ENCODE measurements at places on chromosomes 4 and X.

- DNase-seq = no peak
Observed at GRCh38 chr4:150215601-150216000, 137.4 kb downstream of the DCLK2 start.

DNA sequence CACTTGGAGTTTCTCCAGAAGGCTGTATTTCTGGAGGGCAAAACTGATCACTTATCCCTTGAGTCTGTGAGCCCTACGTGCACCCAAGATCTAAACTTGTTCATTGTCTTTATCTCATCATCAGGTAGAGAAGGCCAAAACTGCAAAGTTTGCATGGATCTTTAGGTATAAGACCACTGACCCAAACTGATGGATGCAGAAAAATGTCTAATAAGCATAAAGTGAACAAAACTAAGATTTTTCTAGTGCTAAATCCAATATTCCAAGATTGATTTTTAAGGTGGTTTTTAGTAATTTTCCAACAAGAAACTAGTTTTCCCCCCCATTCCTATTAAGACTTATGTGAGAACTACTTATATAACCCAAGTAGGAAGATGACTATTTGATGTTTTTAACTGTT is 2.0 kb downstream of the TMSB15A start:
- DNase-seq = no peak

DNA sequence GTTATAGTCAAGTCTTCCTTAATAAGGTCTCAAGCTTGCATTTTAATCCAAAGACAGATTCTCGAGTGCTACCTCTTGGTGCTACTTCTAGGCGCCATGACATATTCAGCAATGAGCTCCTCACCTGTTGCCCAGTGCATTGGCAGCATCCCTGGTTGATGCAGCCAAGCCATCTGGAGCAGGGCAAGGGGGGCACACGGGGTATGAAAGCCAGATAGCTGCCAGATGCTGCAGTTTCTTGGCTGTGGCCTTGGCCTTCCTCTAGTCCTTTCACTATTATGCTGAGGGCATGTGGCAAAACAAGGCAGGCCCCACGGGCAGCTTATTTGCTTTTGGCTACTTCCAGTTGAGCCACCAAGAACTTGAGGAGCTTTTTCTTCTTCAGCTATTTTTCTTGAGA is 168.6 kb upstream of the PGRMC2 start:
- no peak for DNase-seq

- no peak for DNase-seq
Observed at GRCh38 chrX:130103605-130104004, 6.7 kb downstream of the ELF4 start.

DNA sequence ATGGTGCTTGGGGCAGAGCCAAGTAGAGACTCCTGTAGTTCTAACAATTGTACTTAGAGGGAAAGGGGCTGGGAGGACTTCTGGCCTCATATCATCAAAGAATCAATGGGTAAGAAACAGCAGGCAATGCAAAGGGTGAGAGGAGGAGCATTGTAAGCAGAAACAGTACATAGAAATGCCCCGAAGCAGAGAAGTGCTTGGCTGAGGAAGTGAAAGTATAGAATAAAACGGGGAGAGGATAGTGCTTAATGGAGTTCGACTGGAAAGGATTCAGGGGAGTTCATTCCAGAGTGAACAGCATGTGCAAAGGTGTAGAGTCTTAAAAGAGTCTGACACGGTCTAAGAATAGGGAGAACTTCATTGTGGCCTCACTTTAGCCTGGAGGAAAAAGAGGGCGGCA is 103.0 kb downstream of the SYNPO2 start:
- no peak for DNase-seq

GRCh38 chrX:45385757-45386156 is 185.1 kb upstream of the DIPK2B start:
- DNase-seq = no peak

GRCh38 chr4:40241026-40241425 is 44.2 kb downstream of the RHOH start:
- DNase-seq = no peak

DNA sequence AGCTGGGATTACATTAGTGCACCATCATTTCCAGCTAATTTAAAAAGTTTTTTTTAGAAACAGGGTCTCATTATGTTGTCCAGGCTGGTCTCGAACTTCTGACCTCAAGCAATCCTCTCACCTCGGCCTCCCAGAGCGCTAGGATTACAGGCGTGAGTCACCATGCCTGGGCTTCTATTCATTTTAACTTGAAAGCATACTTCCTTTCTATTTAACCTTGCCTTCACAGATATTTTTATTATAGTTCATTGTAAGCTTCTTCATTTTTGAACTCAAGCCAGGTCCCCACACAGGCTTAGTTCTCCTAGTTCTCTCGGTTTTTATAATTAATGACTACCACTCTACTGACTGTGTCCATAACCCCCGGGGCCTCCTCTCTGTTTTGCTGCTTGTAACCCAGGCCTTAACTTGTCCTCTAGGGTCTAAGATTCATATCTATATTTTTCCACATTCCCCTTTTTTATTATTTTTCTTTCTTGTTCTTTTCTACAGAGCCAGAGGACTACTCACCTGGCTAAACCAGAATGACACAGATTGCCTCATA is 50.7 kb downstream of the SNX12 start:
- DNase-seq = no peak

GRCh38 chr4:100042235-100042634 is 92.2 kb upstream of the H2AZ1 start:
- no peak for DNase-seq

- DNase-seq = no peak
Observed at GRCh38 chr4:32226204-32226603, 1506.0 kb downstream of the PCDH7 start.

GRCh38 chrX:95703696-95704095 is 980.9 kb upstream of the DIAPH2 start:
- DNase-seq = no peak

DNA sequence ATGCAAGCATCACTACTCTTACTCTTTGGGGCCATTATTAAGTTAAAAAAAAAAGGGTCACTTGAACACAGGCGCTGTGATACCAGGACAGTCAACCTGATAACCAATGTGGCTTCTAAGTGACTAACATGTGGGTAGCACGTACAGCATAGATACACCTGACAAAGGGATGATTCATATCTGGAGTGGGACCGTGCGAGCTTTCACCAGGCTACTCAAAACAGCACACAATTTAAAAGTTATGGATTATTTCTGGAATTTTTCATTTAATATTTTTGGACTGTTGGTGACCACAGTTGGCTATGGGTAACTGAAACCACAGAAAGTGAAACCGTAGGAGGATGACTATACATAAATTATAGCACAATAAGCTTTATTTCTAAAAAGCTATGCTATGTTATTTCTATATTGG is 113.8 kb upstream of the STIM2 start:
- DNase-seq = no peak

DNA sequence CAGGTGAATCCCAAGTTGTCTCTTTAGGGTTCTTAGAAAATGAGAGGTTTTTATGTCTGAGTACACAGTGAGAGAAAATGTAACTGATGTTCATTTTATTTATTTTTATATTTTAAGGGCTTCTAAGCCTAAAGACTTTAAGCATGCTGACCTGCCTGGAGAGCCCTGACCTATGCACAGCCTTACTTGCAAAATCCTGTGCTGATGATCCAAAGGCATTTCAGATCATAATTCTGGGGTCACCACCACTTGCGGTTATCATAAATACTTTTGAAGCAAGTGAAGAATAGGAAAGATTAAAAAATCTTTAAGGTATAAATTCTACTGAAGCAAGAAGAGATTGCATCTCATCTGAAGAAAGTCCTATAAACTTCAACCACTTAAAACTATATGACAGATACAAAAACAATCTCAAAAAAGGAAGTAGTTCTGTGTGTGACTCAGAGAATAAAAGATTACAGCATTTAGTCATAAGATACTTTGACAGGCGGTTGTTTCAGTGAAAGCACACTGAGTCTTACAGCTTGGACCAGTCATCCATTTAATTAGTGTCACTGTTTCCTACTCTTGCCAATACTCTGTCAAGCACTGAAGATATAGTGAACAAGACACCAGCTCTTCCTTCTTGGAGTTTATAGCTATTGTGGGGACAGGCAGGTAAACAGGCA is 245.2 kb upstream of the DIPK2B start:
- no peak for DNase-seq

- DNase-seq = no peak
Observed at GRCh38 chr4:168877511-168878491, 132.3 kb downstream of the CBR4 start.

DNA sequence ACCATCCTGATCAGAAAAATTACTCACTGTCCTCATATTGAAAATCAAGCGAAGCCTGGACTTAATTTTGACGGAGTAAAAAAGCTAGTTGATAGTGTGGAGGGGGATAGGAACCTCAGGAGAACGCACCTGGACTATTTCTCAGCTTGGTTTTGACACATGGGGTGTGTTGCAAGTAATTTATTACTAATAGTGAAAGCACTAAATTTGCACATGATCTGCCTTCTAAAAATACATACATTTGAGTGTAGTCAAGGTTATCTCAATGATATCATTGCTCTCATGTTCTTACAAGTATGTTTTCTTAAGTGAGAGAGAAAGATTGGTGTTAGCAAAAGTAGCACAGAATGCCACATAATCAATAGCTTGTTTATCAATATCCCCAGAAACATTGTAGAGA is 29.5 kb downstream of the LRIT3 start:
- no peak for DNase-seq

DNA sequence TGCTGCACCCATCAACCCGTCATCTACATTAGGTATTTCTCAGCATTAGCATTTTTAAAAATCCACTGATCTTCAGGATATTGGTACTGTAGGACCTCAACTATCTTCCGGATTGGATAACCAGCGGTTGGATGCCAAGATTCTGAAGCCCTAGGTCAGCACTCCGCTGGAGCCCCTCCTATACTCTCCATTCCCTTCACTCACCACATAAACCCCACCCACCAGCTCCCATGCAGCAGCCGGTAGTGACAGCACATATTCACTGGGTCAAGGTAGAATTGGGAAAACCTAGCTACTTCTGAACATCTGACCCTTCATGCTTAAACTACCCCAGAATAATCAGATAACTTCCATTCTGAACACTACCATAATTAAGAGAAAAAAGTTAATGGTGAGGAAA is 134.9 kb downstream of the CORIN start:
- no peak for DNase-seq

DNA sequence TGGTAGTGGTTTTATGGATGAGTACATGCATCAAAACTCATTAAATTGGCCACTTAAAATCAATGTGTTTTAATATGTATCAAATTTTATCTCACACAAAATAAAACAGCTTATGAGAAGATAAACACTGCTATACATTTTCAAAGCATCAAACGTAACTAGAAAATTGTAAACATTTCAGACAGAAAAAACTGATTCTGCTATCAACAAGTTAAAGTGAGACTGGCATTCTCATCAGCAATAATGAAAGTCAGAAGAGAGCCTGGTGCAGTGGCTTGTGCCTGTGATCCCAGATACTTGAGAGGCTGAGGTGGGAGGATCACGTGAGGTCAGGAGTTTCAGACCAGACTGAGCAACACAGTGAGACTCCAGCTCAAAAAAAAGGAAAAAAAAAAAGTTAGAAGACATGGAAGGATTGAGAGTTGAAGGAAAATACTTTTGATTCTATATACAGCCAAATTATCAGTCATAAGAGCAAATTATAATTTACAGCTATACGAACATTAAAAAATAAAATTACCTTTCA is 2.9 kb downstream of the TBCK start:
- DNase-seq = no peak
